ENCODE measurements at places on chromosomes 1 and 21.

DNA sequence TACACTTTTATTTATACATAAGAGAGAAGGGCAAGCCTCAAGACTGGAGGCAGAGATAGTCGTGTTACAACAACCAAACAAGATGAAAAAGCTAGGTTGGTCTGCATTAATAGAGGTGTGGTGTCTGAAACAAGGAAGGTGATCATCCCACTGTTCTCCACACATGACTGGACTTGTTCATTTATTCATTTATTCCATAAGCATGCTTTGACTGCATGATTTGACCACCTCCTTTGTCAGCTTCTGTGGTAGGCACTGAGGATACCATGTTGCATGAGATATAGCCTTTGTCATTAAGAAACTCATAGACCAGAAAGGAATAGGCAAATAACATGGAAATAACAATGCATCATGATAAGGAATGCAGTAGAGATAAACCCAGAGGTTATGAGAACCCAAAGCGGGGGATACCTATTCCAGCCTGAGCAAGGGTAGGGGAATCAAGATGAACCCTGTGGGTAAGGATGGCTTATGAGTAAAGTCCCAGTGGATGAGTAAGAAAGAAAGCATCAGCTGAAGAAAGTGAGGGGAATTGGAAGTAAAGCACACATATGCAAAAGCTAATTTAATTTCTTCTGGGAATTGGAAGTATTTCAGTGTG lies 173.7 kb upstream of the FGGY start:
- DNase-seq = no peak

DNA sequence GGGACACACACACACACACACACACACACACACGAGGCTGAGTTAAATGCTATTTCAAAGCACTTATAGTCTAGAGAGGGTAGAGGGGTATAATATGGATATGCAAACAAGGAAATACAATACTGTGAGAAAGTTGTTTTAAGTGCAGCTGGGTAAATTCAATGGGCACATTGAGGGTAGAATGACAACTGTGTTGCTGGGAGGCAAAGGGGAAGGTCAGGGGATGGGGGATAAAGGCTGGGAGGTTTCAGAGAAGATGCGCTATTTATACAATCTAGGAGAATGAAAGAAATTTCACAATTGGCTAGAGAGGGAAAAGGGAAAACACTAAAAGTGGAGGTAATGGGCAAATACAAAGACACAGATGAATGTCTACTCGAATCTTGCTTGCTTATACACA lies 19.4 kb downstream of the EXTL2 start:
- no peak for DNase-seq

GRCh38 chr1:209218981-209219380 lies 364.5 kb upstream of the CAMK1G start:
- DNase-seq = no peak

DNA sequence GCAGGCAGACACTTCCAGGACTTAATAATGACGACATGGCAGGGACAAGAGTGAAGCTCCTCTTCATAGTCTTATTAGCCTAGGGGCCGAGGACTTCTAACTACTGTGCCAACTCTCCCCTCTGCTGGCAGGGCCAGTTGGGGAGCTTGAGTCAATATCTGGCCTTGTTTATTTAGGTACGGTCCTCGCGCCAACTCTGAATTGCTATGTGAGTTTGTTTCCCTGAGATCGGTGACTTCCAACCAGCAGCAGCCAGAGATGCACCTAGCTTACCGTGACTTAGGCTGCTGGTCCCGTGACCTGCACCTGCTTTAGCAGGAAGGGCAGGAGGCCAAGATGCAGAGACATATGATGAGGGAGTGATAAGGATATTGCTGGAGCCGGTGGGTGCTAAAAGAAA lies 451.1 kb downstream of the PCP4 start:
- DNase-seq = no peak

DNA sequence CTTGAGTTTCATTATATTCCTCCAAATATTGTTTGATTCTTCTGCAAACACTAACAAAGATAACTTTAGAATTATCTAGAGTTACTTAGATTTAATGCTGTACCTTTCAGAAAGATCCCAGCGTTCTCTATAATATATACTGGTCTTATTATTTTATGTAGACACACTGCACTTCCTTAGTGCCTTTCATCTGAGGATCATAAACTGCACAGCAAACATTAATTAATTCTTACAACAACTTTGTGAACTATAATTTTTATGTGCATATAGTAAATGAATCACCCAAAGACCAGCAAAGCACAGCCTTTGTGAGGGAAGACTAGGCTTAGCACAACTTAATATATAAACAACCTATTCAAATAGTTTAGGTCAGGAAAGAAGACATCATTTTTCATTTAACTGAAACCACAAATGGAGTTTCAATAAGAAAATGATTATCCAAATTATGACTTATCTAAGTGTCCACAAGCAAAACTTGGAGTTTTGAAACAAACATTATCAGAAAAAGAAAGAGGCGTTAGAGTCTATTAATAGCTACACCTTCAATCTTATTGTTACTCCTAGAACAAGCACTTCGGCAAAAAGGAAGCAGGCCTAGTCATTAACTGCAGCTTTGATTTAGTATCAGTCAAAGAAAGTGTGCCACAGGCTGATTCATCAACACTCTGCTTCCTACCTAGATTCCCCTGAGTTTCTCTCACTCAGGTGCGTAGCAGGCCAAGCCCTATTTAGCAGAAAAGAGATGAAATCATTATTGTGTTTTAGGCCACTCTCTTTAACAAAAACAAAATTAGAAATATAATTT lies 22.5 kb upstream of the RC3H1 start:
- no peak for DNase-seq

- no peak for DNase-seq
These were observed 10.8 kb upstream of the ANGPTL7 start for GRCh38 chr1:11178021-11179015.

DNA sequence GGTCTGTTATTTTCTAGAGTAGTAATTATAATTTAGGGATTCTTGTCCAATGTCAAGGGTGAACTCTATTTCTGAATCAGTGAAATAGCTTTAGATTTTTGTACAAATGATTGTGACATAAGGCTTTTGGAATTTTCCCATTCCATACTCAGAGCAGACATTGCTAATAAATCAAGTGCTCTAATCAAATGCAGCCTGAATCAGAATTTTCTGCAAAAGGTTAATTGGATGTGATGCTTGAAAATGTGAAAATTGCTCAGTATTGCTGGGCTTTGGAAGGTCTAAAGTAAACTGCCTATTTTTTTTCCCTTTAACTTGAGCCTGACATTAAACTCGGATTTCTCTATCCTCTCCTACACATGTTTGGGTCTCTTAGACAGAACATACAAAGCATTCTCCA lies 23.2 kb downstream of the SGIP1 start:
- DNase-seq = no peak

DNA sequence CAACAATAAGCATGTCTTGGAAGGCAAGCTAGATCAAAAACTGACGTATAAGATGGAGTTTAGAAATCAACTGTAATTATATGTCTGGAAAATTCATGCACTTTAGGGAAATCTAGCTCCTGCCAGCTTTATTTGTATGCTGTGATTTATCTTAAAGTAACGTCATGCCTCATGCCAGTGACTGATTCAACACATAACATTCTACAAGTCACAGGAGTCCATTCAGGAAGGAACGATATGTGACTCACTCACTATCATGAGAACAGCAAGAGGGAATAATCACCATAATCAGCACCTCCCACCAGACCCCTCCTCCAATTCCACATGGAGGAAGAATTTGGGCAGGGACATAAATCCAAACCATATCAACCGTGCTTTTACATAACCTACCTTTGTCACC lies 682.4 kb upstream of the ADAMTS5 start:
- DNase-seq = no peak

DNA sequence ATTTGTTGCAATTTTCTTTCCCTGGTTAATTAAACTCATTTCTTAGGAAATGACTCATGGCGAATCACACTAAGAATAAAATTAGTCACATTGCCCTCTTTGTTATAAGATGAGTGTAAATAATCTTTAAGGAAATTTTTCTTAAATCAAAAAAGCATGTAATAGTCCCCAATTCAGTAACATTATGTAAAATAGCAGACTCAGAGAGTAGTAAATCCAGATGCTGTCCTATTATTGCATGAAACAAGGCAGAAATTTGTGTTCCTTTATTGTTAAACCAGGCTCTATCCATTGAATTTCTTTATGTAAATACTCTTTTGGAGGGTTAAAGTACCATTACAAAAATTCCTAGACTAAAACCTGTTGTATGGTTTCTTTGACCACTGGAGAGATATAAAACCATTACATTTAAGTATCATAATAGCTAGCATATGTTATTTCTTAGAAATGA lies 154.5 kb upstream of the C1orf87 start:
- DNase-seq = no peak

DNA sequence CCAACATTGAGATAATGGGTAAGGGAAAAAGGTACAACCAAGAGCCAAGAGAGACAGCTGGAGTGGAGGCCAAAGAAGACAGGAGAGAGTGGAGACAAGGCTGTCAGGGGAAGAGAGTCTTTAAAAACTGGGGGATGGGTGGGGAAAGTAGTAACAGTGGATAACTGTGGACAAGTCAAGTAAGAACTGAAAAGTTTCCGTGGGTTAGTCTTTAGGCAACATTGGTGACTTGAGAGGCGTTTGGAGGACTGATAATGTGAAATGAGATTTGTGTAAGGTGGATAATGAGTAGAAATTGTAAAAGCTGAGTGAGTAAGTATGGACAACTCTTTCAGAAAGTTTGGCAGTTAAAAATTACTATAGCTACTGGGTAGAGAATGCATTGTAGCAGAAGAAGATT lies 10.4 kb downstream of the PPP2R5A start:
- DNase-seq = no peak

DNA sequence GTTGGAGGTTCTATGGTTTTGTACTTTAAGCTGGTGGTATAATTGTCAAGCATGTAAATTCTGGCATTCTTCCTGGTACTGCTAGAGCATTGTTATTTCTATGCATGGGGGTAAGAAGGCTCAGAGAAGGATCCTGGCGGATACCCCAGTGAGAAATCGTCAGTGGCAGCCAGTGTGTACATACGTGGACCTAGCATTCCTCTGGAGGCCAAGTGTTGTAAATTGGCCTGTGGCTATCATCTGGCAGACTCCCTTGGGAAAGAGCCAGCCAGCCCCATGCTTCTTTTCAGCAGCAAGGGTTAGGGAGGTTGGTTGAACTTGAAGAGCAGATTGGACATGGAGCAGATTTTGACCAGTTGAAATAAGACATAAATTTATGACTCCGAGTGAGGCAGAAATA lies 5.2 kb upstream of the AGO3 start:
- no peak for DNase-seq

GRCh38 chr1:66254785-66255184 lies 279.2 kb upstream of the SGIP1 start:
- no peak for DNase-seq

- DNase-seq = no peak
These were observed 33.9 kb downstream of the OLFML2B start for GRCh38 chr1:161989786-161990185.

DNA sequence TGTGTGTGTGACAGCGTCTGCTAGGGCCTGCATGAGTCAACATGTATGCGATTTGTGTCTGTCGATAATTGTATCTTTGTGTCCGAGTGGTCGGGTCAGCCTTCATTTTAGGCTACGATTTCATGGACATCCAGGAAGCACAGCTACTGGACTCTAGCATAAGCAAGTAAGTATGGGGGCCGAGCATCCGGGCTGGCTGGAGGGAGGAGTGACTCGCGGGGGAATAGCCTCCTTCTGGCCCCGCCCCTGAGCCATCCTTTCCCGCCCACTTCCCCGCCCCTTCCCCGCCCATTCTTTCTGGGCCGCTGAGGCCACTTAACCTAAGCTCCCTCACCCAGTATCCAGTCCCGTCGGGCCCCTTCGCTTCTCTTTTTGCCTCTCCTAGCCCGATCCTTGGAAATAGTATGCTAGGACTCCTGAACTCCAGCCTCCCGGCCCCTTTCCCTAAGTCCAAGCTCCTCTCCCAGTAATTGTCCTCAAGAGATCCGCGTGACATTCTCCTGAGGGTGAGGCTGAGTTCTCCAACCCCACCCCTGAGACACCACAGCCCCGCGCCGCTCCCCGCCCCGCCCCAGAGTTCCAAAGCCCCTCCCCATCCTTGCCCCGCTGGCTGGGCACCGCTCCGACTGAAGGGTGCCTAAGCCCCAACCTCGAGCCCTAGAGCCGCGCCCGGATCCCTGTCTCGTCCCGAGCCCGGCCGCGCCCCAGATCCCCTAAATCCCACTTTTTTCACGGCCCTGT lies 1.2 kb downstream of the MAP3K6 start:
- DNase-seq = peak; percentile 55

GRCh38 chr1:223331929-223332328 lies 32.0 kb downstream of the SUSD4 start:
- DNase-seq = no peak

DNA sequence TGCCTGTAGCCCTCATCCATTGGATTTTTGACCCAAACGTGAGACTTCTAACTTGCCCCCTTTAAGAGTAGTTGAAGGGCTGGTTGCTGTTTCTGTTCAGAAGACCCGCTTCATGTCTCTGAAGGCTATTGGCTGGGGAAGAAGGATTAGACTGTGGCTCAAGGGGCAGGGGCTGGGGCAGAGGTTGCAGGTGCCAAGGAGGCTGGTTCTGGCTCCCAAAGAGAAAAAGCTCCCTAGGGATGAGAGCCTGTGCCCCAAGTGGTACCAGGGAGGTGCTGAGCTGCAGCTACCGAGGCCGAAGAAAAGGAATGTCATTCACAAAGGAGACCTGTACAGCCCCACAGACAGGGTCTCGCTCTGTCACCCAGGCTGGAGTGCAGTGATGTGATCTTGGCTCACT lies 5.8 kb downstream of the WNT3A start:
- DNase-seq = no peak

- no peak for DNase-seq
These were observed 31.1 kb downstream of the ALG14 start for GRCh38 chr1:95041491-95042165.

GRCh38 chr21:33403128-33403785 lies at the start of gene IFNGR2:
IFNGR2 (plus strand) TSS chr21:33403413; CDS start chr21:33403544, 131 bp downstream.
- peak; percentile 33 for DNase-seq

DNA sequence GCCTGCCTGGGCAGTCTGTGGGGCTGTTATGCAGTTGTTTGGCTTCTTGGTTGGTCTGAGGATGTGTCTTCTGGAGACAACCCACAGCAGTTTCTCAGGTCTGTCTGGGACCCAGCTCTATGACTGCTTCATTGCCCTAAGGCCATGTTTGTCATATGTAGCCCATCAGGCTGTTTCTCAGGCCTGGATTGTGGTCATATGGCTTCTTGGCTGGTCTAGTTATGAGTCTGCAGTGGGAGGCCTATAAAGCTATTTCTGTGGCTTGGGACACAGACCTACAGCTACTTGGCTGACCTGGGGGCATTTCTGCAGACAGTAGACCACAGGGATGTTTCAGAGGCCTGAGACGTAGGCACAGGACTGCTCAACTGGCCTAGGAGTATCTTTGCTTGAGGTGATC lies 41.5 kb downstream of the CHIA start:
- no peak for DNase-seq

DNA sequence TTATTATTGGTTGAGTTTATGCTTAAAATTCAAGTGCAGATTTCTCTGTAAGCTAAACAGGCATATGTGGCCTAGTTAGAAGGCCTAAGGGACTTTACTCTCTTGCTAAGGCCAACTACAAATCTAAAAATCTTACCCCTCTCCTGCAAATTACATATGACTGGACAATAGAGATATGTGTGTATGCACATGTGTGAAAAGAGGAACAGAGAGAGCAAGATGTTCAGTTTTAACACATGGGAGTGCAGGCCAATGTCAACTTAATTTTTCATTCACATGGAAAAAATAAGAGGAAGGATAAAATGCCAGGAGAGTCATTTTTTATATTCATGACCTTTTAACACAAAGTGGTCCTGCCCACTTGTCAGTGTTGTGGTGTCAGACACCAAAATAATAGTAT lies 8.5 kb downstream of the OR10K2 start:
- DNase-seq = no peak

Data from central memory CD4-positive, alpha-beta T cell (primary cell).